C1 segment of cervical spinal cord (tissue), 14 donors: ENCODE measurements at places on chromosomes 13 and 19.
A peak's percentile ranks its signal among the peaks of the same experiment; 100 is the strongest.

DNA sequence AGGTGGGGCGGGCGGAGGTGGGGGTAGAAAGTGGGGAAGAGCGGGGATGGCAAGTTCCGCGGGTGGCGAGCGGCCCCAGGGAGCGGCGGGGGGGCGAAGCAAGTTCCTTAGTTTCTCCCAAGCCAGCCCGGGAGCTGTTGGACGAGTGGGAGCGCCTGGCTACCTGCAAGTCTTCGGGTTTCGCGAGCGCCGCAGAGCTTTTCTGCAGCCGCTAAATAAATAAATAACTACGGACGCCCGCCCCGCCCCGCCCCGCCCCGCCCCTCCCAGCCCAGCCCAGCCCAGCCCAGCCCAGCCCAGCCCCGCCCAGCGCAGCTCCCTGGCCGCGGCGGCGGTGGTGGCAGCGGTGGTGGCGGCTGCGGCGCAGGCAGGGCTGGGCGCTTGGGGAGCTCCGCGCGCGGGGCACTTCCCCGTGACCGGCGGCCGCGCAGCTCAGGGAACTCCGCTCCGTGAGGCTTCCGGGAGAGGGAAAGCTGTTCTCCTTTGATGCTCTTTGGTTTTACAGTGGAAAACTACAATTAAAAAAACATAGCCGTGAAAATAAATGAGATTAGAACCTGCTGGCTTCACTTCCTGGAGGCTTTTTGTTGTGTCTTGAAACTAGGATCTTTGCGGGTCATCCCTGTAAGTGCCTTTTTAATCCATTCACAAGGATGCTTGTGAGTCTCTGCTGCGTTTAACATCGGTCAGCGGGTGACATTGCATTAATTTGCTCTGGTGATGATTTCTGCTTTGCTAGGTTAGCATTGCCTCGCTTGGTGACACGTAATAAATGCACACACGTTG lies at the start of gene UBE2L5:
TSS of gene UBE2L5 (plus strand) at position 440 of the 786 bp plus-strand sequence. CDS start 5,498 bp downstream, outside the sequence.
- DNase-seq, result peak; percentile 55

GRCh38 chr13:19772306-19772705 lies 10.4 kb downstream of the PSPC1 start:
- DNase-seq, result no peak

DNA sequence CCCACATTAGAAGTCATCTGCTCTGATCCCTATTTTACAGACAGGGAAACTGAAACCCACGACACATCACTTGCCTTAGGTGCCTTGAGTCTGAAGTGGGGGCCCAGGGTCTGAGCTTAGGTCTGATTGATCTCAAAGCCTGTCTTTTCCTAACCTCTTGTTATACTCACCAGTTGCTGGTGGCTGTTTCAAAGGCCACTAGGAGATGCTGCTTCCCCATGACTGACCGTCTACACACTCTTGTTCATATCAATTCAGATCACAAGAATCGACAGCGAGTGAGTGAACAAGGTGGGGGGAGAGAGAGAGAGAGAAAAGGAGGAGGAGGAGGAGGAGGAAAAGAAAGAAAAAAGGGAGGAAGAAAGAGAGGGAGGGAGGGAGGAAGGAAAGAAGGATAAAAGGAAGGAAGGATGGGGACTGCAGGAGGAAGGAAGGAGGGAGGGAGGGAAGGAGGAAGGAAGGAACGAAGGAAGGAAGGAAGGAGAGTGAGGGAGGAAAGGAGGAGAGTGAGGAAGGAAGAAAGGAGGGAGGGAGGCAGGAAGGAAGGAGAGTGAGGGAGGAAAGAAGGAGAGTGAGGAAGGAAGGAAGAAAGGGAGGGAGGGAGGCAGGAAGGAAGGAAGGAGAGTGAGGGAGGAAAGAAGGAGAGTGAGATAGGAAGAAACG lies 3.3 kb downstream of the OR10H1 start:
- DNase-seq, result no peak

DNA sequence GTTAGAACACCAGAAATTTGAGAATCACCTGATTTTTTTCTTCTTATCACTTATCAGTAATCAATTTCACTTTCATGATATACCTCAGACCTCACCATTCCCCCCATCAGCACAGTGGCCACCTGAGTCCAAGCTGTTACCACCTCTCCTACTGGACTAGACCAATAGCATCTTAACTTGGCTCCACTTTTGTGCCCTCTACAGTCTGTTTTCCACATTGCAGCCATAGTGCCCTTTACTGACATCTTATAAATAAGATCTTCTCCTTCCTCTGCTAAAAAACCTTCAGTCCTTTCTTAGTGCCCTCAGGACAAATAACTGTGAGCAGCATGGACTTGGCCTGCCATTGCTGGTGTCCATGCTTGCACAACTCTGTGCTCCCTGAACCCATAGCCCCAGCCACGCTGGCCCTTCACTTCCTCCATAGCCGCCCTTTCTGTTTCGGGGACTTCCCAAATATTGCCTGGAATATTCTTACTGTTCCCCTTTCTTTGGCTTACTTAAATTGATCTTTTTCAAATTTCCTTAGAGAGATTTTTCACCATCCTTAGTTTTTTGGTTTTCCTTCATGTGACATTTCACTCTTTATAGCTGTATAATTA lies 380.8 kb downstream of the LMO7 start:
- no peak for DNase-seq

GRCh38 chr19:47798904-47799266 lies 5.5 kb downstream of the TPRX1 start:
- no peak for DNase-seq

DNA sequence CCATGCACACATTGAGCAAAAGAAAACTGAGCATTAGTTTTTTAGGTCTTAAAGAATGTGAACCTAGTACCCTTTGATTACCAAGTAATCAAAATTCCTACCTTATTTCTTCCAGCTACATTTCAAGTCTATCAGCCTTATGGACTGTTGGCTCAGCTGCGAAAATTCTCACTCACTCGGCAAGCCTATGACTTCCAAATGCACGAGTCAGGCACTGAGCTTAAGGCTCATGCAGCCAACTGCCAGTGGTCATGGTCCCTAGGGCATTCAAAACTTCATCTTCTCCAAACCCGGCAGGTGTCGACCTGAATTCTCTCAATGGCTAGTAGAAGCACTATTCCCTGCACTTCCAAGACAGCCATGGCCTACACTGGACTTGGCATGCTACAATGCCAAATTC lies 41.2 kb downstream of the RUBCNL start:
- no peak for DNase-seq
